AG04450 (cell line): ENCODE measurements at places on chromosomes 16 and 17.
A peak's percentile ranks its signal among the peaks of the same experiment; 100 is the strongest.

- DNase-seq = no peak
Observed at GRCh38 chr17:64611369-64611768, 50.7 kb downstream of the SMURF2 start.

- DNase-seq = no peak
Observed at GRCh38 chr17:37211136-37211535, 164.6 kb upstream of the C17orf78 start.

DNA sequence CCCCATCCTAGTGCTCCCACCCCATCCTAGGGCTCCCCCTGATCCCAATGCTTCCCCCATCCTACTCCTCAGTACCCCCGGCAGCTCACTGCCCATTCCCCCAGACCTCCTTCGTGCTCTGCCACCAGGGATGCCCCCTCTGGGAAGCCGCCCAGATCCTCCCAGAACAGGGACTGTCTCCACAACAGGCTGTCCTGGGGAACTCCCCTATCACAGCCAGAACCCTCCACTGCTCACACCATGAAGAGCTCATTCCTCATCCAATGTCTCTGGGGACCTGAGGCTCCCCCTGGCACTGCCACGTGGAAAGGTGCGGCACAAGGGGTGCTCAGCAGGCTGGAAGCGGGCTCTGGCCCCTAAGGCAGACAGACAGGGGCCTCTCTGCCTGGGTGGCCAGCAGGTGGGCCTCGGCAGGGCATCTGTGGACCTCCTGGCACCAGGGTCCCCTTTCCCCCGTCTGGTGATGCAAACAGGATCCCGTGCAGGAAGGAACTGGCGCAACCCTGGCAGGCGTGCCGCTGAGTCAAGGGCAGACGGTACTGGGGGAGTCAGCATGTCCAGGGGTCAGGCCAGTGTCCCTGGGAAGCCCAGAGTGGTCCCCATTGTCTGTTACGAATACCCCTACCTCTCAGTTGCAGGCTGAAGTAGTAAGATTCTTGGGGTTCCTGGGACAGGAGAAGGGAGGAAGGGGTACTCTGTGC lies 14.8 kb upstream of the PVALEF start:
- no peak for DNase-seq

- no peak for DNase-seq
Observed at GRCh38 chr16:81627024-81627423, 152.1 kb upstream of the PLCG2 start.

GRCh38 chr16:26724189-26724588 lies 342.5 kb upstream of the C16orf82 start:
- DNase-seq = no peak

- DNase-seq = no peak
Observed at GRCh38 chr16:67543582-67543981, 15.0 kb downstream of the RIPOR1 start.

- no peak for DNase-seq
Observed at GRCh38 chr16:17439580-17439979, 31.2 kb downstream of the XYLT1 start.

GRCh38 chr16:16162591-16162990 lies 60.7 kb downstream of the ABCC6 start:
- DNase-seq = no peak

- no peak for DNase-seq
Observed at GRCh38 chr17:42748202-42748907, 3.5 kb upstream of the EZH1 start.

GRCh38 chr17:7615265-7615747 lies 609 bp upstream of the FXR2 start:
- DNase-seq = no peak

GRCh38 chr16:9362050-9362449 lies 270.6 kb downstream of the HAPSTR1 start:
- DNase-seq = no peak

GRCh38 chr17:7235693-7236665 lies 1.7 kb upstream of the DVL2 start:
- no peak for DNase-seq

- DNase-seq = no peak
Observed at GRCh38 chr17:47199627-47200324, 9.4 kb upstream of the MYL4 start.

- no peak for DNase-seq
Observed at GRCh38 chr17:2952174-2952845, 111.1 kb downstream of the OR1D5 start.

GRCh38 chr16:57801098-57801808 lies 1.0 kb downstream of the KIFC3 start:
- peak; percentile 42 for DNase-seq

DNA sequence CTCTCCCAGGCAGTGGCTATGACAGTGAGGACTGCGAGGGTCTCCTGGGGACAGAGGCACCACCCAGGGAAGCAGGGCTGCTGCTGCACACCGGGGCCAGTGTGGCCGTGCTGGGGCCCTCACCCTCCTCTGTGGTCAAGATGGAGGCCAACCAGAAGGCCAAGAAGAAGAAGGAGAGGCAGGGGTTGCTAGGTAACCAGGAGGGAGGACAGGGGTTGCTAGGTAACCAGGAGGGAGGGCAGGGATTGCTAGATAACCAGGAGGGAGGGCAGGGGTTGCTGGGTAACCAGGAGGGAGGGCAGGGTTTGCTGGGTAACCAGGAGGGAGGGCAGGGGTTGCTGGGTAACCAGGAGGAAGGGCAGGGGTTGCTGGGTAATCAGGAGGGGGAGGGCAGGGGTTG lies 55.2 kb downstream of the ACTG1 start:
- no peak for DNase-seq

- DNase-seq = no peak
Observed at GRCh38 chr17:21289175-21289901, 4.8 kb downstream of the MAP2K3 start.

- no peak for DNase-seq
Observed at GRCh38 chr16:1808691-1809090, 15.2 kb upstream of the IGFALS start.
